HT1080 (cell line): ENCODE measurements at places on chromosomes 12 and 14. TPM values are rescaled to one million over a fixed set of nuclear protein-coding genes. Genes with fewer than 3 reads are reported as not detected.

TBX3 gene
- 17.2 and 18.4 TPM in 2 replicates for total RNA-seq

SPSB2 gene
- 15.7 and 20.0 TPM in 2 replicates for total RNA-seq

TRHDE gene
- 18.2 and 34.7 TPM in 2 replicates for total RNA-seq

ANO6 gene
- total RNA-seq, result 32.6 and 38.6 TPM in 2 replicates

BEST3 gene
- 1.6 and 2.9 TPM in 2 replicates for total RNA-seq

NAA25 gene
- 16.8 and 31.0 TPM in 2 replicates for total RNA-seq

CLEC4E gene
- not detected in 2 replicates for total RNA-seq

CCDC177 gene
- total RNA-seq, result not detected in 2 replicates

KRT75 gene
- total RNA-seq, result not detected in 2 replicates

LRTM2 gene
- total RNA-seq, result not detected in 2 replicates

APOLD1 gene
- total RNA-seq, result 1.8 and 2.8 TPM in 2 replicates
